Urothelium cell line (cell line): ENCODE measurements at places on chromosomes 6 and 20.

GRCh38 chr20:40305303-40305702 is 383.7 kb downstream of the MAFB start:
- DNase-seq, result no peak

DNA sequence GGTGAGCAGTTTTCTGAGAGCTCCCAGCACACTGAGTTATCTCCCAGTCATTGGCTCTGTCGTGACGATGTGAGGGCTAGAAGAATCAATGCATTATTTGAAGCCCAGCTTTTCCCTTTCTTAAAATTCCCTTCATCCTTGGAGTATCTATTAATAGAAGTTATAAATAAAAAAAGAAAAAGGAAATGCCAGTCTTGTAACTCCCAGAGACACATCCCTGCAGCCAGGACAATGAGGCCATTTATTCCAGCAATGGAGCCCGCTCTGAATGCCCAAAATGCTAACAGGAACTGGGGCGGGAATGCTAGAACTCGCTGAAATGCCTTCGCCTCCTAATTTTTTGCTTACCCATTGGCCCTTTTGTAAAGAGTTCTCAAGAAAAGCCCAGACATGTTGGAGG is 305.8 kb downstream of the TFAP2C start:
- DNase-seq, result peak; percentile 44

GRCh38 chr20:703426-703825 is 27.8 kb upstream of the SCRT2 start:
- DNase-seq, result no peak

DNA sequence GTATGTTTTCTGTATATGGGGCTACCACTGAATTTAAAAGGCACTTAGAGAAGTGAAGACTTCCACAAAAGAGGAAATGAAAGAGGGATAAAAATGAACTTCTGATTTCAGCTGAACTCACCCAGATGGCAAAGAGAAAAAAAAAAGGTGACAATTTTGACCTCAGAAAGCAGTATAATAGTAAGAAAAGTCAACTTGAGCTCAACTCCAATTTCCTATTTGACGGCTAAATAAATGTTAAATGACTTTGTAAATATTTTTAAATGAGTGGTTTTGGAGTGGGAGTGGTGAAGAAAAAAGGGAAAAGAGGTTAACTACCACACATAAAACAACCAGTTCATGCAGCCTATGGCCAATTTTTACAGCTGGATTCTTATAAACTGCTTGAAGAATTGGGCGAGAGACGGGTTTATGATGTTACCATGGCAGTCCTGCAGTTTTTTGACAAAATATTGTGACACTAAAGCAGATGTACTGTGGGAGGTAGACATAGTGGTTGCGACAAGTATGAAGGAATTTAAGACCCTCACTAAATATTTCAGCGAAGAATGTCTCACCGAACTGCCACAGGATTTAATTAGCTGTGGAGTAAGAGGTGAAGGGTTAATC is 49.8 kb upstream of the ADTRP start:
- no peak for DNase-seq

- no peak for DNase-seq
These were observed 8.4 kb downstream of the MAPRE1 start for GRCh38 chr20:32828029-32828680.

- DNase-seq, result no peak
These were observed 73.7 kb downstream of the FARS2 start for GRCh38 chr6:5335020-5335419.

GRCh38 chr6:96626759-96627364 is 63.9 kb downstream of the FHL5 start:
- DNase-seq, result peak; percentile 4

DNA sequence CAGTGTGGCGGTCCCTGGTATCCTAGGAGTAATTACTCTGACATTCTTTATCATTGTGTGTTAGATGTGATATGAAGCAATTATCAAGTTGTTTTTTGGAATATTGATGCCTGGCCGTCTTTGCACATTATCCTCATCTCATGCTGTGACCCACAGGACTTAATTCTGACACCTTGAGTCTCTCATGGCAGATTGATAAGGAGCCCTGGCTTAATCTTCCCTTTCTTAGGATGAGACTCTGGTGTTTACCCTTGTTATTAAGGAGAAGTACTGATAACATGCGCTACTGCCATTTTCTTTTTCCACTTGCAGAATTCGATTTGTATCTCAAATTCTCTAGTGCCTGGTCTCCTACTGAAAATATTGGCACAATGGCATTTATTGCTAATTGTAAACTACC is 980.2 kb downstream of the KIF16B start:
- DNase-seq, result no peak

DNA sequence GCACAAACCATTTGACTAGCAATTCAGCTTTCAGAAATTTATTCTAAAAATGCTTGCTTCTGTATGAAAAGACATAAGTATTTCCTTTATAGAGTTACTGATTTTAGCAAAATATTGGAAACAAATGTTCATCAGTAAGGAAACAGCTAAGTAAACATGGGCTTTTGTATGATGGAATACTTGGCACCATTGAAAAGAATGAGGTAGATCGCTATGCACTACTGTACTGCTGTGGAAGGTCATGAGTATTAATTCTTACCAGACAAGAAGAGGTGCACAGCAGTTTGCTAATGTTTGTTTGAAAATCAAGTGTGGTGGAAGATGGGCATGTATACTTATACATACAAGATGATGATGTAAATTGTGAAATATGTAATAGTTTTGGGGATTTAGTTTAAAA is 73.0 kb downstream of the FARS2 start:
- no peak for DNase-seq

GRCh38 chr6:141968632-141969031 is 164.1 kb upstream of the GJE1 start:
- no peak for DNase-seq

- no peak for DNase-seq
These were observed 1.1 kb upstream of the BEND3 start for GRCh38 chr6:107116328-107116892.

- no peak for DNase-seq
These were observed 14.5 kb downstream of the TMX4 start for GRCh38 chr20:8005033-8005432.

DNA sequence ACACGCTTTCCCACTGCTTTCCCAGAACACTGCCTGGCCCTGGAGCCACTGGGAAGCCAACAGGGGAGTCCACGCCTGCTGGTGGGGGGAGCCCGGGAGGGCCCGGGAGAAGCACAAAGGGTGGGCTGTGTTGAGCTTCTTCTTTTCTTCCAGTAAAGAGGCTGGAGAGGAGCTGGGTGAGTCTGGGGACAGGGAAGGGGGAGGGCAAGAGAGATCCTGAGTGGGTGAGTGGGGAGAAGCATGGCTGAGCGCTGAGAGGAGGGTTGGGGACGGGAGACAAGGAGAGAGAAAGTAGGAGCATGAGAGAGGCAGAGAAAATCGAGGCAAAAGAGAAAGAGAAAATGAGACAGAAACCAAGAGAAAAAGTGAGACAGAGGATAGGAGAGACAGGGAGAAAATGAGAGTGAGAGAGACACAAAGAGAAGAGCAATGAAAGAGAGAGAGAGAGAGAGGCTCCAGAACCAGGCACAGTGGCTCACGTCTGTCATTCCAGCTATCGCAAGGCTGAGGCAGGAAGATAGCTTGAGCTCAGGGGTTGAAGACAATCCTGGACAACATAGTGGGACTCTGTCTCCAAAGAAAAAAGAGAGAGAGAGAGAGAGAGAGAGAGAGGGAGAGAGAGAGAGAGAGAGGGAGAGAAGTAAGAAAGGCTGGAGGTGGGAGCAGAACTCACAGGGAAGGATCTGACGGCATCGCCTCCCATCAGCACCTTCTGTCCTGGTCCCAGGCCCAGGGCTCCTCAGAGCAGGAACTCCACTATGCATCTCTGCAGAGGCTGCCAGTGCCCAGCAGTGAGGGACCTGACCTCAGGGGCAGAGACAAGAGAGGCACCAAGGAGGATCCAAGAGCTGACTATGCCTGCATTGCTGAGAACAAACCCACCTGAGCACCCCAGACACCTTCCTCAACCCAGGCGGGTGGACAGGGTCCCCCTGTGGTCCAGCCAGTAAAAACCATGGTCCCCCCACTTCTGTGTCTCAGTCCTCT is 2.0 kb downstream of the LST1 start:
- no peak for DNase-seq

DNA sequence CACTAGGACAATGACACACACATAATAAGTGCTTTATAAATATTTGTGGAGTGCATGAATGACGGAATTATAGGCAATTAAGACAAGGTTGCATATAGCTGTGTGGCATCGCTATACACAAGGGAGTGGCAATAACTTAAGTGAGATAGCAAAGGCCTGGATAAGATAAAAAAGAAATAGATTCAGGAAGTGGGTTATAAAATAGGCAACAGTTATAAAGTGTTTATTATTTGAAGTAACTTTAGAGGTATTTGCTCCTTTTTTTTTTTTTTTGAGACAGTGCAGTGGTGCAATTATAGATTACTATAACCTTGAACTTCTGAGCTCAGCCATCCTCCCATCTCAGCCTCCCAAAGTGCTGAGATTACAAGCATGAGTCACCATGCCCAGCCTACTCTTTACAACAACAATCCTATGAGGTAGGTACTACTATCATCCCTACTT is 75.9 kb upstream of the LOC128125822 start:
- no peak for DNase-seq

GRCh38 chr20:42740226-42740870 is 449.4 kb downstream of the PTPRT start:
- DNase-seq, result no peak

- DNase-seq, result peak; percentile 77
These were observed 5.9 kb downstream of the SLC2A10 start for GRCh38 chr20:46715292-46715756.

DNA sequence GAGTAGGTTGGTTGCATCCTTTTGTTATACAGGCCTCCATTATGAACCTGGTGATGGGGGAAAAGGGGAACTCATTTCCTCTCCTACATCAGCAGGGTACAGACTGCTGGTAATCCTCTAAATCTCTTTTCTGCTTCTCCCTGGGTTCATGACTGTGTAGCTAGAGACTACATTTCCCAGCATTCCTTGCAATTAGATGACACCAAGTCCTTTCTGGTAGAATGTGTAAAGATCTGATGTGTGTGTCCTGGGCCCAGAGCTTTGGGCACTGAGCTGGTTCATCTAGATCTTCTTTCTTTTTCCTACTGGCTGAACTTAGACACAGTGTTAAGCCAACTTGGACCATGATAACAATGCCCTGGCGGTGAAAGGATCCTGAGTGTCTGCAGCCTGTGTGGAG is 104.7 kb upstream of the IFNGR1 start:
- DNase-seq, result no peak

DNA sequence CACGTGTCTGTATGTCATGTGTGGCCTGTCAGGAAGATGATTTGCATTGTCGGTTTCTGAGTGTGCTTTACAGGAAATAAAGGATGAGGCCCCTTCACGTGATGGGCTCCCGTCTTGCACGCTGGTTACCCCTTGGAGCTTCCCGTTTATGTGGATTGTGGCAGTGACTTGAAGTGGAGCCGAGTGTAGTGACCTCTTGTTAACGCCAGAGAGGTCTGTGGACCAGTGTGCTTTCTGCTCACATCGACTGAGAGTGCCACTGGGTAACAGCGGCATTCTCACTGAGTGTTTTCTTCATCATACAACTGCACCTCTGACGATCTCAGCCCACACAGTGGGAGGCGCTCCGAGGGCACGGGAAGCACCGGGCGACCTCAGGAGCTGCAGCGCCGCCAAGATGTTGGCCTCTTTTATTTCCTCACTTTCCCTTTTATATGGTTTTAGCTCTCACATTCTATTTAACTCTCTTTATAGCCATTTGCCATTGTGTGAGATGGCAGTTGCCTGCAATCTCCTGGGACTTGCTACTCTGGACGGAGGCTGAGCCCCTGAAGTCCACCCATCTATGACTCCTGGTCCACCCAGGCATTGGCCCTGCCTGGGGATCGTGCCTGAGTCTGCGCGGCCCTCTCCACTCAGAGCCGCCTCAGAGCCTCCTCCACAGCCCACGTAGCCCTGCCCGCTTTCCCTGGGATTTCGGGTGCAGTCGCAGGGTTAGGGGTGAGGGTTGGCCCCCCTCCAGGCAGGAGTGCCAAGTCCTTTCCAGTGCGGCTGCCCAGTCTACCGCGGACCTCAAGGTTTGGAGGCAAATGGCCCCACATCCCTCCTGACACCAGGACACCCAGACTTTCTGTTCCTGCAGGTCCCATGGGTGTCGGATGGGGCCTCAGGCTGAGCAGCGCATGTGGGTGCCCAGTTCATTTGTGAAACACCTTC is 238.9 kb downstream of the ERMARD start:
- no peak for DNase-seq

DNA sequence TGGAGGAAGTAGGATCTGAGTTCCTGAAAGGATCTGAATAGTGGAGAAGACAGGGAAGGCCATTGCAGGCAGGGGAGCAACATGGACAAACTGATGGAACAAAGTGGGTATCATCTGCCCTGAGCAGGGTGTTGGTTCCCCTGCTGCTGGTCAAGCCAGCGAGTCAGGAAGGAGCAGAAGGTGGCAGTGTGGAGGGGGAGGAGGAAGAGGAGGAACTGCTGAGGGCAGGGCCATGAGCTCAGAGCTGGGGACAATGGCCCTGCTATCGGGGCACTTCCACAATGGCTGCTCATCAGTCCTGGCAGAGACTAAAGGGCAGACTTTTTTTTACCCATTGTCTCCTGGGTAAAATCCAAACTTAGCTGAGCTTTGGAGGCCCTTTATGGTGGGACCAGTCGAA is 13.6 kb downstream of the CNBD2 start:
- DNase-seq, result no peak

DNA sequence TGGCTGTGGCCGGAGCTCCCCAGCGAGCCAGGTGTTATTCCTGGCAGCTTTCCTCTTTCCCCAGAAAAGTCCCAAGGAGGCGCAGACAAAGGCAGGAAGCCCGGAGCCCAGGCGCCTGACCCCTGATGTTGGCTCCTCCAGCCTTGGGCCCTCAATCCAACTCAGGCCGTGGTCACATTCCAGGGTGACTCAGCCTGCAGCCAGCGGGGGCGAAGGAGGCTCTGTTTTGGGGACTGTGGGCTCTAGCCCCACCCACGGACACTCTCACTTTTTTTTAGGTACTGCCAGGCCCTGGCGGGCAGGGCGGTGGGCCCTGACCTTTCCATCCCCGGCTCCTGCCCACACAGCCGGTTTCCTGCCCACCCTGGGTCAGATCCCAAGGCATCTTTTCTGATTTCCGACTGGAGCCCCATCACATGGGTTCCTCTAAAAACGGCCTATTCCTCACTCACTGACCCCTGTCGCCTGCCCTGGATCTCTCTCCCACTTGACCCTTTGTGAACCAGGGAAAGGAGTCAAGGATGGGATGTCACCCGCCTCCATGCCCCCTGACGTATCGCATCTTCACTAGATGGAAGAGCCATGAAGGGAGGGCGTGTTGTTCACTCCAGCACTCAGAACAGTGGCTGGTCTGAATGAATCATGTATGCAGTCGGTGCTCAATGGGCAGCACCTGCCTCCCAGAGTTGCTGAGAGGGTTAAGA is 5.5 kb downstream of the PTGIS start:
- peak; percentile 96 for DNase-seq
